NCI-H1694 (cell line): ENCODE measurements at places on chromosomes 2 and 18.
A peak's percentile ranks its signal among the peaks of the same experiment; 100 is the strongest.

GRCh38 chr2:221958224-221958623 is 340.6 kb downstream of the PAX3 start:
- no peak for DNase-seq

GRCh38 chr2:127739800-127740199 is 38.5 kb downstream of the SFT2D3 start:
- DNase-seq: no peak

- peak; percentile 92 for DNase-seq
These were observed 42.1 kb downstream of the BMP10 start for GRCh38 chr2:68828887-68829708.

DNA sequence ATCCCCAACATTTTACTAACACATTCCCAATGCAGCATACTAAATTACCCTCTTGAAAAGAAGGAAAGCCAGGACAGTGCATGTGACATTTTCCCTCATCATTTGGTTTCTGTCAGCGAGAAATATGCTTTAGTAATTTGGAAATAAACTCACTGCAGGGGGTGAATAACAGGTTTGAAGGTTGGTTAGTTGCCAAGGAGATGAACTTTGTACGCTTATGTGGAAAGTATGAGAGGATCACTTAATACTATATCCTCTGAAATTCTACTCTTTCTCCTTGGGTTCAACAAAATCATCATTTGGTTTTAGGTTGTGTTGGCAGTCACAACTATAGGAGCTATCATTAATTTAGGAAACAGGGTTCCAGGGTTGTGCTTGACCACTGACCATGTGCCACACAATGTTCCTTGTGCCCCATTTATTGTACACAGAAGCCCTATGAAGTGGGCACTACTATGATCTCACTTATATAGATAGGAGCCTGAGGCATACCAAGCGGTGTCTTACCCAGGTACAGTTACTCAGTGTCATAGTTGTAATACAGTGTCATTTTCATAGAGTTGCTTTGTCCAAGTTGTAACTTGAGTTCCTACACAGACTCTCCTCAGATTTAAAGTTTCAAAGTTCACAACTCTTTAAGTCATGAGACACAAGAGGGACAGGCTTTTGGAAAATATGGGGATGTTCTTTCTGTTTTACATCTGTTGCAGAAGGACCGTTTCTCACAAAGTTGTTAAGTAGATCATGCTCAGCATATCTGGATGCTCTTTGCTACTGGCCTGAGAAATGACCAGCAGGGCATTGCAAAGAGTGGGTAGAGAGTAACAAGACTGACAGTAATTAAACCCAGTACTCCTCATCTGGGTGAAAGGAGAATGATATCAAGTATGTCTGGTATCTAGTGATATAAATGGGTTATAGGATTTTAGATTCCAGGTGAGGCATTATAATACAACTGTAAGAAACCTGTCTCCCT is 91.8 kb downstream of the MAP4K4 start:
- DNase-seq: no peak

- no peak for DNase-seq
These were observed 19.7 kb upstream of the TLK1 start for GRCh38 chr2:171180229-171180930.

GRCh38 chr2:31246184-31246852 is 12.4 kb downstream of the EHD3 start:
- no peak for DNase-seq

DNA sequence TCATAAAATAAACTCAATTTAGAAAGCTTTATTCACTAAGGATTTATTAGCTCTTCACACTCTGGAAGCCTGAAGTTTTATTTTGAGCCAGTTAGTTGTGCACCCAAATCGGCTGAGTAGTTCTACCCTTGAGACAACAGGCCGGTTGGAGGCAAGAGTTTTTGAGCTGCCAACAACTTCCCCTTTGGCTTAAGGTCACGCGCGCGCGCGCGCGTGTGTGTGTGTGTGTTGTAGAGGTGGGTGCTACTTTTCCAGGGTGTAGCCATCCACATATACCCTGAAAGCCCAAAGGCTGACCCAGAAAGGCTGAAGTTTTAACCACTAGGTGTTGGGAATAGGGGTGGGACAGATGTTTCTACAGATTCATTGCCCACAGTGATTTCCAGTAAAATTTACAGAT is 150.2 kb upstream of the LHCGR start:
- DNase-seq: no peak

- peak; percentile 66 for DNase-seq
These were observed 72.1 kb downstream of the CAMKMT start for GRCh38 chr2:44433895-44434294.

GRCh38 chr2:98027538-98027937 is 31.8 kb upstream of the TMEM131 start:
- DNase-seq: no peak

DNA sequence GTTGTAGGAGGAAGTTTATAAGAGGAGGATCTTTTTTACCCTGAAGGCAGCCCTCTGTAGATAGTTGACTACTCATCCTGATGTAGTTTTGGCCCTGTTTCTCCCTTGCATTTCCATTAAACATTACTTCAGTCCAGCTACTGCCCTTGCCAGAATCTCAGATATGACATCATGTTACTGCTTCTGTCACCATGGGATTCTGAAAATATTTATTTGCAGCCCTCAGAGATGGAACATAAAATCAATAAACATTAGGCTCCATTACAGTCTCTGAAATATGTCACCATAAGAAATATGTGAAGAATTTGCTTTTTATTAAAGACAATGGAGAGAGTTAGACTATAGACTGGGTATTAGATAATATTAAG is 68.7 kb upstream of the STK39 start:
- no peak for DNase-seq

GRCh38 chr18:22538426-22538825 is 120.7 kb upstream of the CTAGE1 start:
- no peak for DNase-seq

GRCh38 chr2:190831941-190832340 is 48.7 kb upstream of the GLS start:
- DNase-seq: no peak

GRCh38 chr18:5073026-5073944 is 123.8 kb downstream of the AKAIN1 start:
- DNase-seq: peak; percentile 59

DNA sequence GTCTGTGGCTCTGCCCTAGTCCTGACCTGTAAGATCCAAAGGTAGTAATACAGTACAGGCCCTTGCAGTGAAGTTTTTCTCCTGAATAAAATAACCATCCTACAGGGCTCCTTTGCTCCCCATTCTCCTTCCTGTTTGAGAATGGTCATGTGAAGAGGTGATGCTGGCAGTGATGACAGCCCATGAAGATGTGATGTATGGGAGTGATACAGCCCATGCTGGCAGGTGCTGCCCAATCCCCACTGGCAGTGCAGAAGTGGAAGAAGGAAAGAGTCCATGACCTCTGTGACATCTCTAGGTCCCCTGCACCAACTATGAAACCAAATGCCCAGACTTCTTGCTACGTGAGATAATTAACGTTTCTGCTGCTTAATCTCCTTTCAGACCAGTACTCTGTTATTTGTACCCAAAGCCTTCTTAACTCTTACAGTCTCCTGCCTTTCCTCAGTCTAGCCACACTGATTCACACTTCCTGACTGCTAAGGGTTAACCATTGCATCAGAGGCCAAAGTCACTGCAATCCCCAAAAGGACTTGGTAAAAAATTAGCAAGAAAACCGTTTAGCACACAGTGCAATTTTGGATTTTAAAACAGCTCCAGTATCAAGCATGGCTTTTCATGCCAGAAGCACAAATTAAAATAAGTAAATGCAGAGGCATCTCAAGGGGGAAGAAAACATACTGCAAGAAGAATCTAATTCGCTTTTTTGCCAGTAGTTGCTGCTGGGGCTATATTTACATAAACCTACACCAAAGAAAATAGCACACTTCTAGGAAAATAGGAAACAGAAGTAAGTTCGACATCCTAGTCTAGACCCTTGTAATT is 98.0 kb downstream of the STK39 start:
- no peak for DNase-seq

GRCh38 chr2:240478346-240479110 is 43.1 kb downstream of the GPC1 start:
- no peak for DNase-seq

- DNase-seq: no peak
These were observed 57.5 kb upstream of the FN1 start for GRCh38 chr2:215493376-215493775.
